ENCODE measurements at places on chromosomes 11 and 22. TPM values are rescaled to one million over a fixed set of nuclear protein-coding genes. Genes with fewer than 3 reads are reported as not detected.

Gene OLFML1
- 0.06 TPM for total RNA-seq

Gene LRRC75B
- 1.3 TPM for total RNA-seq

Gene BCO2
- total RNA-seq: 0.65 TPM

Gene OR2AG2
- under 0.01 TPM for total RNA-seq

Gene FADS2
- 52.3 TPM for total RNA-seq

Gene DRICH1
- total RNA-seq: not detected

Gene CRYBB3
- total RNA-seq: not detected

Gene TRIM29
- 0.06 TPM for total RNA-seq

Gene ZBED4
- total RNA-seq: 23.3 TPM

Gene POU2AF1
- not detected for total RNA-seq

Gene RAB36
- 0.88 TPM for total RNA-seq

Gene CAPRIN1
- 156 TPM for total RNA-seq

Gene C2CD3
- total RNA-seq: 6.0 TPM

Gene IGLL1
- not detected for total RNA-seq

Gene SAA4
- not detected for total RNA-seq

Gene CD3E
- total RNA-seq: not detected

Gene CCDC86
- total RNA-seq: 15.2 TPM

Gene SLC43A3
- 56.5 TPM for total RNA-seq

Gene CCDC116
- 0.13 TPM for total RNA-seq

Gene CALCA
- total RNA-seq: not detected

Gene RIC3
- not detected for total RNA-seq
